CD4-positive, alpha-beta T cell treated with Interferon gamma for 1 hour (primary cell): ENCODE measurements at places on chromosomes 7 and 10.
A peak's percentile ranks its signal among the peaks of the same experiment; 100 is the strongest.

DNA sequence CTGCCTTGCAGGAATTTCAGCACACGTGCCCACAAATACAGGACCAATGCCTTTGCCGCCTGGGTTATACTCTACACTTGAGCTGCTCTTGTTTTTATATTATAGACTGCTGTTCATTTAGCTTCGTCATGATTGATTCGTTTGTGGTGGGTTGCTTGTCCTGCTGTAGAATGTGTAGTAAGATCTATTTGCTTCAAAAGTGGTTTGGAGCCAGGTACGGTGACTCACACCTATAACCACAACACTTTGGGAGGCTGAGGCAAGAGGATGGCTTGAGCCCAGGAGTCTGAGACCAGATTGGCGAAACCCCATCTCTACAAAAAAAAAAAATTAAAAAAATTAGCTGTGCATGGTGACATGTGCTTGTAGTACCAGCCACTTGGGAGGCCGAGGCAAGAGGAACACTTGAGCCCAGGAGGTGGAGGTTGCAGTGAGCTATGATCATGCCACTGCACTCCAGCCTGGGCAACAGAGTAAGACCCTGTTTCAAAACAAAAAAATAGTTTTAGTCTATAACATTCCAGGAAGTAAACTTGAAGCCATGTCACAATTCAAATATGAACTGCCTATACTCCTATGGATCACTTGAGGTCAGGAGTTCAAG is 9.0 kb upstream of the RHBDD2 start:
- no peak for DNase-seq

- DNase-seq = no peak
Measured at GRCh38 chr7:68422281-68422680, 1176.0 kb upstream of the AUTS2 start.

GRCh38 chr7:84800846-84801245 is 386.0 kb downstream of the SEMA3D start:
- DNase-seq = no peak

DNA sequence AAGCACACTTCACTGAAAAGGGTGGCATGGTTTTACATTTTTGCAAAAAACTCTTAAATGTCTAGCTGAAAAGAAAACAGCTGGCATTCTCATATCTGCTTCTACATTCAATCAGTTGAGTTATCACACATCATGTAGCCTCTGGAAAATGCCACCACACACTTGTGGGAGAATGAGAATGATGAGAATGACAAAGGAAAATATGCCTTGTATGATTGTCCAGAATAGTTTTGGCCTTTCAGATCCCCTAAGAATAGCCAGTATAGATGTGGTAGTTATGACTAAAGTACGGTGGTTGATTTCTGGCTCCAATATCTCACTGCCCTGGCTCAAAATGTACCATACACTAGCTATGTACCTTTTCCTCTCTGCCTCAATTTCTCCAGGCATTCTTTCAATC is 30.2 kb upstream of the FRMD4A start:
- no peak for DNase-seq

- DNase-seq = no peak
Measured at GRCh38 chr10:132704008-132704814, 81.7 kb downstream of the NKX6-2 start.

GRCh38 chr10:100614429-100615095 is 78.8 kb downstream of the HIF1AN start:
- DNase-seq = no peak

- no peak for DNase-seq
Measured at GRCh38 chr10:5068274-5068984, 25.8 kb upstream of the AKR1C3 start.

DNA sequence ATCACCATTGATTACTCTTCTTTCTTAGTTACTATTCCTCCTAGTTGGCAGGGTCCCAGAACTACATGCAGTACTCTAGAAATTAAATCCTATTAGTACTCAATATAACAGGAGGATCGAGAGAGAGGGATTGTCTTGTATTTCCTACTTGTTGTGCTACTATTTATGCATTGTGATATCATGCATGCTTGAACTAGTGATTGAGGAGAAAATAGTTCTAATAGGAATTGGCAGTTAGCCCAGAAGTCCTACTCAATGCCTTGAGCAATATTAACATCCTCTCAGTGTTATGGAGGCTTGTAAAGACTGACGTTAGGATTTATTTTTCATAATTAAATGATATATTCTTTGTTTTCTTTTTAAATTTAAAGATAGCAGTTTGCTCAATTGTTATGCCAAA is 67.4 kb downstream of the FOXP2 start:
- DNase-seq = no peak

DNA sequence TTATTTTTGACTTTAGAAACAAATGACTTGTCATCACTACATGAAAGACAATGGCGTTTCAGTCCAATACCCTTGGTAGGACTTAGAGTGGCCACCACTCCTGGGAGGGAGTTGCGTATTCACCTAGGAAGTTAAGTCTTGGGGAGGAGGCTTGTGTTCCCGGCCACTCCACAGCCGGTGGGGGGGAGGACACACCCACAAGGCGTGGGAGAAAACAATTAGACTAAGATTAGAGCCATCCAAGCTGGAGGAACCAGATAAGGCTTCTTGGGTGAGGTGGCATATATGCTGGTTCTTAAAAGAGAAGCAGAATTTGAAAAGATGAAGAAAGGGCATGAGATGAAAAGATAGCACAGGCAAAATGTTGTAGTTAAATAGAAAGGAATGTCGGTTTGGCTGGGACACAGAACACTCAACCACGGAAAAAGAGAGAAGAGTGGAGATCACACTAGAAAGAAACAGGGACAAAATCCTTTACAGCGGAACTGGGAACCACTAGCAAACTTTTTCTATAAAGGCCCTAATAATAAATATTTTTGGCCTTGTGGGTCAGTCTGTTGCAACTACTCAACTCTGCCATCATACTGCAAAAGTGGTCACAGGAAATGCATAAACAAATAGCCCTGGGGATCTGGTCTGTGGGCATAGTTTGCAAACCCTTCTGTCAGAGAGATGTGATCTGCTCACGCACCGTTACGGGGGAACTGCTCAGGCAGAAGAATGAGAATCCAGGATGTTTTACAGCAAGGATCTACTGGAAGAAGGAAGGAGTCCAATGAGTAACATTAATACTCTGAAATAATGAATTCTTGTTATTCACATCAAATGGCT is 651.8 kb downstream of the PARD3 start:
- DNase-seq = no peak

DNA sequence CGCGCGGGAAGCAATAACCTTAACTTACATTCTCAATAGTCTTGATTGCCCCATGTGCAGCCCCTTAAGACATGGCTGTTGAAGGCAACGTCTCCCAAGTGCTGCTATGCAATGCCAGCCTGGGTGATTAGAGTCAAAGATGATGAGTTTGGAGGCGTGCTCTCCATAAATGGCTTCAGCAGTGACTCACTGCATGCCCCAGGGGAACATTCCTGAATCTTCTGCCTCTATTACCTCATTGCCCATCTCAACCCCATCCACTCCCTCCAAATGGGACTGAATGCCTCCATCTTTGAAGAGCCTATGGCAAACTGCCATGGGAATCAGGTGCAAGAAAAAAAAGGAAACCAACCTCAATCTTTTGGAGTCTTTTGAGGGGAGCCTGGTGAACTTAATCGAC is 282.8 kb downstream of the SNX10 start:
- DNase-seq = no peak

DNA sequence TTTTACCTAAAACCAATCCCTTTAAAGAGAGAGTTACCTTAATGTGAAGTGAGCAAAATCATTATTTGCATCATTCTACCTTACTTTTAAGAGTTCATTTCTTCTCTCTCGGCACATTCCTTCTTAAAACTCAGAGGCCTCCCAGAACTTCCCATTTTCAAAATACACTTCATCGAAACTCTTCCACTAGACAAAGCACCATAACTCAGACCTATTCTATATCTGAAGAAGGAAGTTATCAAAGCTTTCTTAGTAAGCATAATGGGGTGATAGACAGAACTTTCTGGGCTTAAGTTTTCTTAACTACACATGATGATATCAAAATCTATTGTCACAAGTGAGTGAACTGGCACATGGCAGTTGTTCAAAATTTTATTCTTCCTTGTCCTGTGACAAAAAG is 24.6 kb upstream of the GNAT3 start:
- DNase-seq = no peak

DNA sequence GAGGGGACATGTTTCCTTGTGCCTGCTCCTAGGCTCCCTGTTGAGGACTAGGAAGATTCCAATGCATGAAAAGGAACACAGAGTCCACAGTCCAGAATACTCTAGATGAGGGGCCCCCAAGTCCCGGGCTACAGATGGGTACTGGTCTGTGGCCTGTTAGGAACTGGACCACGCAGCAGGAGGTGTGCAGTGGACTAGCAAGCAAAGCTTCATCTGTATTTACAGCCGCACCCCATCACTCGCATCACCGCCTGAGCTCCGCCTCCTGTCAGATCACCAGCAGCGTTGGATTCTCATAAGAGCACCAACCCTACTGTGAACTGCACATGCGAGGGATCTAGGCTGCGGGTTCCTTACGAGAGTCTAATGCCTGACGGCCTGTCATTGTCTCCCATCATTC is 233.0 kb upstream of the MKLN1 start:
- DNase-seq = peak; percentile 29

DNA sequence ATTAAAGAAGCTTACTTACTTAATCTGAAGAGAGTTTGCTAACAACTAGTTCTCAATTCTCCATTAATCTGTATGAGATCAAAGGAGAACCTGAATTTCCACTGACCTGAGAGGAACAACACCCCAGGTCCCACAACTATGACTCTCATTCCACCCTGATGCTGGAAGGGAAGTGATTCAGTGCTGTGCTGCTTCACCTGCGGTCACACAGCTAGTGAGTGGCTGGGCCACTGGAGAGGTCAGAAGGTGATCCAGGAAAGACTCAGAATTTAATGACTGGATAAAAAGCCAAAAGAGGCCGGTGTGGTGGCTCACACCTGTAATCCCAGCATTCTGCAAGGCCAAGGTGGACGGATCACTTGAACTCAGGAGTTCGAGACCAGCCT is 23.6 kb downstream of the SORBS1 start:
- DNase-seq = no peak

GRCh38 chr7:40755438-40755837 is 620.6 kb downstream of the SUGCT start:
- no peak for DNase-seq

- DNase-seq = no peak
Measured at GRCh38 chr10:11837372-11838161, 14.4 kb downstream of the PROSER2 start.

- no peak for DNase-seq
Measured at GRCh38 chr7:144826208-144826607, 9.6 kb downstream of the TPK1 start.

DNA sequence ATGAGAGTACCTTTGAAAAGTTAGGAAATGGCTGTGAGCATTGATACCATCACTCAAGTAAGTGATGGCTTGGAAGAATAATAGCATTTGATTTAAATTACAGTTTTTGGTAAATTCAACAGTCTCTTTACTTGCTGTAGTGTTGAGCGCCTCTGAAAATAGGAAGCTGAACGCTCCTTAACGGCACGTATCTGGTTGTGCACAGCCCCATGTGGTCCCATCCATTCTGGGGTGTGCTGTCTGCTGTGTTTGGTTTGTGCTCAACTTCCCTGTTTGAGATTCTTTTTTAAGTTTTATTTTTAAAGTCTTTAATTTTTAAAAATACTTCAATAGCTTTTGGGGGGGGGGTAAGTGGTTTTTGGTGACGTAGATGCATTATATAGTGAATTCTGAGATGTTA is 51.5 kb downstream of the DNAJB6 start:
- no peak for DNase-seq

- no peak for DNase-seq
Measured at GRCh38 chr7:91181949-91182348, 82.3 kb upstream of the FZD1 start.

DNA sequence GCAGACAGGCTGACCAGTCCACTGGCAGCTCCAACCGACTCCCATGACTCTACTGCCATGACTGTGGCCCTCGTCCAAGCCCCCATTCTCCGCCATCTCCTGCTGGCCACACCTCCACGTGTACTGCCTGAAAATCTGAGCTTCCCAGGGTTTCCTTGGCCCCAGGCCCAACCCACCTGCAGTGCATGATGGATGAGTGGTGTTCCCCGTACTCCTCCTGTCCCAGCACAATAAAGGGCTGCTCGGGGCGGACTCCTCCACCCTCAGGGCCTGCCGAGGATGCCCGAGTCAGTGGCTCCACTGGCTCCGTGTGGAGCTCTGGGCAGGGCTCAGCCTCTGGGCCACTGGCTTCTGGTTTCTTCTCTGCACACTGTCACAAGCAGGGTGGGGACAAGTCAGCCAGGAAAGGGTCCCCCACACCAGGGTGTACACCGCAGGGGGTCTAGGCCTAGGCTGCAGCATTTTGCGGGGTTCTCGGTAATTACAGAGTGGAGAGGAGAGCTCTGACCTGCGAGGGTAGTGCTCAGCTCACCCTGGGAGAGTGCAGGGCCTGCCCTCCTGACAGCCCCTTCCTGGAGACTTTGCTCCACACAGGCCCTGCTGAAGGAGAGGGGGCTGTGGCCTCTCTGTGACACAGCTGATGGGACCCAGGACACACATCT is 15.2 kb downstream of the WDR91 start:
- DNase-seq = no peak

- DNase-seq = no peak
Measured at GRCh38 chr10:58177362-58177947, 90.2 kb downstream of the IPMK start.

DNA sequence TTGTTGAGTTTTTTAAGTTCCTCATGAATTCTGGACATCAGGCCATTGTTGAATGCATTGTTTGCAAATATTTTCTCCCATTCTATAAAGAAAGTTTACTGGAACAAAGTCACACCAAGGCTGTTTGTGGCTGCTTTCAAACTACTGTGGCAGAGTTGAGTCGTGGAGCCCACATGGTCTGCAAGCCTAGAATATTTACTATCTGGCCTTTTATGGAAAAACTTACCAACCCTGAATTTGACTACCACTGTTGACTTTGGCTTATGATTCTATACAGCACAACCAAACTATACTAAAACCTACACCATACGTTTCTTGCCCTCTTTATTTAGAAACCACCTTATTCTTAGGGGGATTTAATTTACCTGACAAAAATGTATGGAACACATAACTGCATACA is 239.1 kb downstream of the KCNMA1 start:
- DNase-seq = no peak

DNA sequence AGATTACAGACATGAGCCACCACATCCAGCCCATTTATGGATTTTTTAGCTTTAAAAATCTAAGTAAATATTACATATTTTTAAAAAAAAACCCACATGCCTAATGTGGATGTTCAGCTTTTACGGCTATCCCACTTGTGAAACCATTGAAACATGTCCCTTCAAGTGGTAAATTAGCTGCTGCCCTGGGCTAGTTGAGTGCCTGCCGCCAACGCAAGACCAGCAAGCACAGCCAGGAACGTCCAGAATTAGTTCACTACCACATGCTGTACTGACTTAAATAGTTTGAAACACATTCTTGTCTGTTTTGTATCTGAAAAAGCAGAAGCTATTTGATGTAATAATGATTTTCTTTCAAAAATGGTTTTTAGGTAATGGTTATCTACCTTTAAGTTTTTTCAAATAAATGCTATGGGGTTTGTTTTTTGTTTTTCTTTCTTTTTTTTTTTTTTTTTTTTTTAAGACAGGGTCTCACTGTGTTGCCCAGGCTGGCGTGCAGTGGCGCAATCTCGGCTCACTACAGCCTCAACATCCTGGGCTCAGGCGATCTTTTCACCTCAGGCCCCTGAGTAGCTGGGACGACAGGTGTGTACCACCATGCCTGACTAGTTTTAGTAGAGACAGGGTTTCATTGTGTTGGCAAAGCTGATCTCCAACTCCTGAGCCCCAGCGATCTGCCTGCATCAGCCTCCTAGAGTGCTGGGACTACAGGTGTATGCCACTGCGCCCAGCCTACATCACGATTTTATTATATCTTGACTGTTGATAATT is 57.0 kb downstream of the KLRG2 start:
- no peak for DNase-seq
